Testis (tissue), 5 donors: ENCODE measurements at places on chromosomes 7 and 10. TPM values are rescaled to one million over a fixed set of nuclear protein-coding genes. Genes with fewer than 3 reads are reported as not detected.
A peak's percentile ranks its signal among the peaks of the same experiment; 100 is the strongest.

DNA sequence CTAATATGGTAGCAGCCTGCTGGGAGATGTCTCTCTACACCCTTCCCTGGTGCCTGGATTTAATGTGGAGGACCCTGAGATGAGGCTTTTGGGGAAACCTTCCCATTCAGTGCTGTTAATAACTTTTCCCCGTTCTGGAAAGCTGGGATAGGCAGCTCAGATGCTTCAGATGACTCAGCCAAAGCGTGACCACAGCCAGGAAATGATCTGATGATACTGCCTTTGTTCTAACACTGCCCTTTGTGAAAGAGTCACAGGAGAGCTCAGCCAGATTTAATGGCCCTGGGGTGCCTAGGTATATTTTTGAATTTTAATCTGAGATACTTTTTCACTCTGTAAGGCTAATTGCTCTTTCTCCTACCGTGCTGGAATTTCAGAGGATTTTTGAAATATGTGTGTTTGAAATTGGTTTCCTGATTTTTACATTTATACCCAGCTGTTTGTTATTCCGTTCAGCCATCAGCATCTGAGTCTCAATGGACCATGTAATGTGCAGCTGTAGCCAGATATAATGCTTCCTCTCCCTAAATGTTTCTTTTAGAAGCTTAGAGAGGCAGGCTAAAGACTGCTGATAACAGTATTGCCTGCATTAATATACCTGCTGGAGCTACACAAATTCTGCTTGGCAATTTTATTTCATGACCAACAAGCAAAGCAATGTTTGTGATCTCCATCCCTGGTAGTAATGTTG lies 17.8 kb downstream of the CELF2 start:
- no peak for DNase-seq

PON1 gene
- total RNA-seq = 0.12 TPM

DNA sequence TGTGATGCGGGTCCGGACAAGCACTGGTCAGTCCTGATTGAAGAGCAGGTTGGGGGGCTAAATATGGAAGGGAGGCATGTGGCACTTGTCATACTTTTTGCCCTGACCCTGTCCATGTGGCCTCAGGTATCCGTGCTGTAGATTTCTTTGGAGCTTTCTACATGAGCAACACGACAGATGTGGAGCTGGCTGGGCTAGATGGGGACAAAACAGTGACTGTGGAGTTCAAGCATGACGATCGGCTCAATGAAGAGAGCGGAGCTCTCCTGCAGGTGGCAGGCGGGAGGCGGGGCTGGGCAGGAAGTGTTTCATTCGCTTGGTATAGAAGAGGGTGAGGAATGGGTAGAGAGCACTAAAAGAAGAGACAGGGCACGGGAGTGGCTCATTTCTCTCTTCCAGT lies 13.0 kb upstream of the CHCHD1 start:
- DNase-seq = no peak

SAP25 gene
- total RNA-seq = 29.9 TPM

- peak; percentile 31 for DNase-seq
These were observed 573.9 kb downstream of the TCERG1L start for GRCh38 chr10:130737621-130738020.

DNA sequence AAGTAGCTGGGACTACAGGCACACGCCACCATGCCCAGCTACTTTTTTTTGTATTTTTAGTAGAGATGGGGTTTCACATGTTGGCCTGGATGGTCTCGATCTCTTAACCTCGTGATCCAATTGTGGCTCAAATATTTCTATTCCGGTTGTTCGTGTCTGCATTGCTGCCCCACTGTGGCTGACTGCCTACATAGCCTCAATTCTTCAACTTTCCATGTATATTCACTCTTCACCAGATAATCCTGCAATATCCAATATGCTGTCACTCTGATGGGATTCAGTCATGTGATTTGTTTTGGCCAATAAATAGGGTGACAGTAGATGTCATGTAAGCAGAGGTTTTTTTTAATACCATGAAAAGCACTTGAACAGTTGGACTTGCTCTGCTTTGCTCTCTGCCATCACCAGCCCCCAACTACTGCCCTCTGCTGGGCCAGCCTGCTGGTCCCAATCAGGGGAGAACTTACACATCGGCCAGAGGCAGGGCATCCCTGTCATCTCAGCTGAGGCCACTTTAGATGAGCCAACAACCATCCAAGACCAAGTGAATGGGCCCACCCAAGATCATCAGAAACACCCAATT lies 56.7 kb downstream of the NSUN6 start:
- no peak for DNase-seq

GRCh38 chr10:24343686-24344085 lies 134.7 kb downstream of the KIAA1217 start:
- no peak for DNase-seq

TRIM73 gene
- 22.4 TPM for total RNA-seq

GRCh38 chr7:121278120-121279021 lies 50.4 kb upstream of the WNT16 start:
- DNase-seq = no peak

HOXA2 gene
- not detected for total RNA-seq
